ENCODE measurements at places on chromosomes 4 and X.

- no peak for DNase-seq
Observed at GRCh38 chr4:128812442-128813235, 3.1 kb downstream of the JADE1 start.

- DNase-seq, result no peak
Observed at GRCh38 chrX:46456125-46456922, 88.9 kb downstream of the ZNF674 start.

GRCh38 chr4:181959121-181959520 is 284.1 kb upstream of the TENM3 start:
- no peak for DNase-seq

- no peak for DNase-seq
Observed at GRCh38 chr4:20624793-20625374, 75.4 kb upstream of the PACRGL start.

DNA sequence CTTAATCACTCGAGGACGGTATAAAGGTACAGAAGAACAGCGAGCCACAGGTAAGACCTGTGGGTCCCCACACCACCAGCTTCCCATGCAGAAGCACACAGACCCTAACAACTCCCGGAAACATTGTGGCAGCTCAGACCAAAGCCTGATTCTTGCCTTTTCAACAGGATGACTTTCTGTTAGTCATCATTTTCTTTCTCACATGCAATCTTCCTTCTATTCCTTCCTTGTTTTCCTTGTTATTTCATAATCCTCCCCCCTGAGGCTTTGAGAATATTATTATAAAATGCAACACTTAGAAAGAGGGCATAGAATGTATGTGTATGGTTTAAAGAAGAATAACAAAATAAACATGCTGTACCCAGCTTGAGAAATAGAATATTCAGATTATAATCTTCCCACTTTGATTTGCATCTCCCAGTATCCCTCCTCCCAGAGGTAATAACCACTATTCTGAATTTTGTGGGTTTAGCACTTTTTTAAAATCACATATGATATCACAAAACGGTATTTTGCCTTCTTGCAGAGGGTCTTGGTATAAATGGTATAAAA is 100.9 kb downstream of the FHDC1 start:
- no peak for DNase-seq

DNA sequence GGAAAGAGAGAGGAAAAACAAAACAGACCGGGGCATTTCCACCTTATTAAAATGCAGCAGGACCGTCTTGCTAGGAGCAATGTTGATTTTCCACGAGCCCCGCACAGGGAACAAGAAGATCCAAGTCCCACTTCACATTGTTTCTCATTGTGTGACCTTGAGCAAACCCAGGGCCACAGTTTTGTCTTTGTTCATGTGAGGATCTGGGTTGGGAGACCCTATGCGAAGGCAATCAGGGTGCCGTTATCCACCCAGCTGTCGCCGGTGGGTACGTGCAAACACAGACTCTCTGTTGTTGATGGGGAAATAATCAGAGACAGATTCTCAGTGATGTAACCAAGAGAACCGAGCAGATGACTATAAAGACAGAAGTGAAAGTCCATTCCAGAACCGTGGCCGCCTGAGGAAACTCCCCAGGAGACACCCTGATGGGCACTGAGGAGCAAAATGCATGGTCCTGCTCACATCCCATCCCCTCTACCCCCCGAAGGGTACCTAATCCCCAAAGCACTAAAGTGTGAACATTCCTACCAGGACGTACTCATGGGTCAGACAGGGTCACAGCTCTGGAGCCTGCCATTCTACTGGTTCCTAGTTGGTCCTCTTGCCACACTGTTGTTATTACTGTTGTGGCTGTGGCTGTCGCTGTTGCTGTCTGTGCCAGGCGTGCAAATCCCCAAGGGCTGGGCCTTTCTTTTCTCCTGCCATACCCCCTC is 102.7 kb upstream of the RBPJ start:
- DNase-seq, result no peak

- DNase-seq, result no peak
Observed at GRCh38 chrX:136828830-136829229, 48.1 kb upstream of the ARHGEF6 start.

- no peak for DNase-seq
Observed at GRCh38 chr4:20020056-20020455, 231.6 kb upstream of the SLIT2 start.

DNA sequence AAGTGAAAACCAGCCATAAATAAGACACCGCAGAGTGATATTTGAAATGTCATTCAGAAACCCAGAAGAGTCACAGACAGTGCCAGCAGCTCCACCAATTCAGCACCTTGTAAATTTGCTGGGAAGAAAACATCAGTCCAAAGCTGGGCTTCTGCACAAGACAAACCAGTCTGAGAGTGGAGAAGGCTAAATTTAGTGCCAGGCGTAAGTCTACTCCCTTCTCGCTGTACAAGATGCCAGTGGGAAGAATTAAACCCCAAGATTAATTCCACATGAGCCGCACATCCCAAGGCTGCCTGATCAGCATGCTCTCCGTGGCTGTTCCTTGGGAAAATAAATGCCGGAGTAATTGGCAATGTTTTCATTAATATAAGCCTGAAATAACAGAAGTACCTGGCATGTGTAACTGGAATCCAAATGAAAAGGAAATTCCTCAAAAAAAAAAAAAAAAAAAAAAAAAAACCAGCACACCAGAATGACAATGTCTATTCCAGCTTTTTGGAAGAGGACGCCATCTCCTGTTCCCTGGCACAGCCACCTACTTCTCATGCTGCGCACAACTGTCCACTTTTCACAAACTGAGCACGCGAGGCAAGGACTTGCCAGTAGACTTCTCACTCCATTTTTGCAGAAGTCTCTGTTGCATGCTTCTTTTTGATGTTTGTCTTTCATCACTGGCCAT is 95.5 kb downstream of the NSUN7 start:
- DNase-seq, result no peak

GRCh38 chr4:108446556-108446955 is 173.8 kb upstream of the RPL34 start:
- DNase-seq, result no peak

DNA sequence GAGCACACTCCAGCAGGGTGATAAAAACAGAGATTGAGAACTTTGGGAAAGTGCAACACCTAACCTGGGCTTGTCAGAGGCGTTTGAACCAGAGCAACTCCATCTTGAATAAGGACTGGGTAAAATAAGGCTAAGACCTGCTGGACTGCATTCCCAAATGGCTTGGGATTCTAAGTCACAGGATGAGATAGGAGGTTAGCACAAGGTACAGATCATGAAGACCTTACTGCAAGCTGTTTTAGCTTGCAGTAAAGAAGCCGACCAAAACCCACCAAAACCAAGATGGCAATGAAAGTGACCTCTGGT is 43.9 kb downstream of the SCFD2 start:
- no peak for DNase-seq

DNA sequence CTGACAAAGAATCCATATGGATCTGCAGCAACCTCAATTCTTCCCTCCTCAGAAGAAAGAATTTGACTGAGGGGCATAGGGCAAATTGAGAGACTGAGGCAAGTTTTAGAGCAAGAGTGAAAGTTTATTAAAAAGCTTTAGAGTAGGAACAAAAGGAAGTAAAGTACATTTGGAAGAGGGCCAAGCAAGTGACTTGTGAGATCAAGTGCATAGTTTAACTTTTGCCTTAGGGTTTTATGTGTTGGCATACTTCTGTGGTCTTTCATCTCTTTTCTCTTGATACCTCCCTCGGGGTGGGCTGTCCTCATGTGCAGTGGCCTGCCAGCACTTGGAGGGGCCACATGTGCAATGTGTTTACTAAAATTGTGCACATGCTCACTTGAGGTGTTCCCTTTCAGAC is 98.0 kb upstream of the MAGEB16 start:
- no peak for DNase-seq

DNA sequence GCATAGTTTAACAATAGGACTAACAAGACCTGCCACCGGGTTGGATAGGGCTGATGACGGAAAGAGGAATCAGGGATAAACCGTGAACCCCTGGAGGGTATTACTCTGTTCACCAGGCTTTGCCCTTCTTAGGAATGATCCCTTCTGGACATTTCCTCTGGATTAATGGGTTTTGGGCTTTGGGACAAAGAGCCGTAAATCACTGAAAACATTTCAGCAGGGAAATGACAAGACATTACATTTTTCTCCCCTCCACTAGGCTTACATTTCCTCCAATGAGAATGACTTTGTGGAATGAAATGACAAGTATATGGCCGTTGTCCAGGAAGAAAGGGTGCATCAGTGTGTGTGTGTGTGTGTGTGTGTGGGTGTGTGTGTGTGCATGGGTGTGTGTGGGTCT is 25.9 kb upstream of the RBPJ start:
- DNase-seq, result no peak

DNA sequence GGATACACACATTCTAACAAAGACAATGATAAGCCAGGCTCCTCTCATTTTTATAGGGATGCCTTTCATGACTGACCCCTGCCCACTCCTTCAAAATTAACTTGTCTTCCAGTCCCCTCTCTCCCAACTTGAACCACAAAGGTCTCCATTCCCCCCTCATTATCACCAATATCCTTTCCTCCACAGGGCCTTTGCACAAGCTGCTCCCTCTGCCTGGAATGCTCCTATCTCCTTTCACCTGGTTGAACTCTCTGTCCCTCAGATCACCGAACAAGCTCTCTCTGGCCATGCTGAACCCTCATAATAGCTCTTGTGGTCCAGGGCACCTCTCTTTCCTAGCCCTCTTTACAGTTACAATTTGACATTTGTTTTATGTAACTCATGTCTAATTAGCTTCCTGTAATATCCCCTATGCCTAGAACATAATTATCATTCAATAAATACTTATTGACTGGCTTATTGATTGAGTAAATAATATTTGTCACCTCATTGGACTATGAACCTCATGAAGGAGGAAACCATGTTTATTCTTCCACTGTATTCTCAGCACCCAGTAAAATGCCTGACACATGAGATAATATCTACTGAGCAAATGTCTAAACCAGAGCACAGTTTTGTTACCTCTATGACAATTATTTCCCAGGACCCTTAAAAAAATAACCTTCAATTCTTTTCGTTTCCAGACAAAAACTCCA is 266.3 kb upstream of the RASGEF1B start:
- no peak for DNase-seq

DNA sequence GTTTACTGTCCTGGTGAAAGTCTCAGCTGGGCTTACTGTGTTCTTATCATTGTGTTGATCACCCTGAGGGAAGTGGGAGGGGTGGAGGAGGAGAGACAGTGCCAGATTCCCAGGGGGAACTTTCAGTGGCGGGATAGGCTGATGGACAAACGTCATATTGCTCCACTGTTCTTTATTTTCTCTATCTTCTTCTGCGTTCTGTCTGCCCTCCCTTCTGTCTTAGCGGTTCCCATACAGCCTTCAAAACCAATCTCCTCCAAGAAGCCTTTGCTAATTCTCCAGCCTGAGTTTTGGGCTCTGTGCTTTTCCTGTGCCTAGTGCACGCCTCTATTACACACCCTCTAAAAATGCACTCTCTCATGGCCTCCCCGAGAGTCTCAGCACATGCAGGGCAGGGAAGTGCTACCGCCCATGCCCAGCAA is 448.7 kb upstream of the FAT1 start:
- DNase-seq, result no peak

GRCh38 chrX:44996277-44996676 is 123.3 kb downstream of the KDM6A start:
- no peak for DNase-seq

GRCh38 chr4:119490335-119490734 is 138.3 kb downstream of the PDE5A start:
- no peak for DNase-seq

DNA sequence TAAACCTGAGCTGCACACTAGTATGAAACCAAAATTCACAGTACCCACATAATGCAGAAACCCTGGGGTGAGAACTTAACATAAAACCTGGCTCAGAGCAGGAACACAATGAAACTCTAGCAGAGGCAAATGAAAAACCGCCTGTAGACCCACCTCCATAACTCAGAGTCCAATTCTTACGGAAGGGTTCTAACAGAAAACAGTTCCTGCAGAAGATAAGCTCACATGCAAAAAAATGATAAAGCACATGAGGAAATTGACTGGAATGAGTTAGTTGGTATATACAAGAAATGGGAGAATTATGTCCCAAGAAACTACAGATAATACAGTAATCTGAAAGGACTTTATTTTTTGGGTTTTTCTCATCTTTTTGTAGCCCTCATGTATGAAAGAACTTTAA is 14.7 kb downstream of the RTL9 start:
- no peak for DNase-seq

DNA sequence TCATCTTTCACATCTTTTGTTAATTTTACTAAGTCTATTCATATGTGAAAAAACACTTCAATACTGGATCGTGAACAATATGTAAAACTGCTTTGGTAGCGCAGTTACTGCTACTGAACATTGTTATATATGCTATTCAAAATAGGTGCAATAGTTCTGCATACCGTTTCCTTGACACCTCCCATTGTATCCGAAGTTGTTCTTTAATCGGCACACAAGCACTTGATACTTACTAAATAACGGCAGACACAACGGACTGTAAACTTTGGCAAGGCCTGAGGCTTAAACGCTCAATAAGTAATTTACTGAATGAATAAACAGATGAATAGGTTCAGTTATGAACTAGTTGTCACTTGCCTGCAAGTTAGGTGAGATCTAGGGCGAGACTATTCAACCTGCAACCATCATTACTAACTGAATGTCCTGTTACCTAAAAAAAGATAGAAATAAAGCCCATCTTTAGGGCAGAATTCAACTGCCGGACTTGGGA is 620 bp downstream of the ANAPC10 start:
- DNase-seq, result no peak

DNA sequence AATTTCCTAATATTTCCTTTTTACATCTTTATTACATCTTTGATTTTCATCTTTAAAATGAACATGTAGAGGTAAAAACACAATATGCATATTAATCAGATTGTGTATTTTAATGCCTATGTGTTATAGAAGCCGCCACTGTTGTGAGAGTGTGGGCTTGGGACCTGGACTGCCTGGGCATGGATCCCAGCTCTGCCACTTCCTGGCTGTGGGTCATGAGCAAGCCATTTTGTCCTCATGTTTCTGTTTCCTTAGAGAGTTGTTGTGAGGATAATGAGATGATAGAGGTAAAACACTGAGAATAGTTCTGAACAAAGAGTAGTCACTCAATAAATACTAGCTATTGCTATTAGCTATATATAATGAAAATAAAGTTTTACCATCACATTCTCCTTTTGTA is 38.4 kb upstream of the SCOC start:
- no peak for DNase-seq

DNA sequence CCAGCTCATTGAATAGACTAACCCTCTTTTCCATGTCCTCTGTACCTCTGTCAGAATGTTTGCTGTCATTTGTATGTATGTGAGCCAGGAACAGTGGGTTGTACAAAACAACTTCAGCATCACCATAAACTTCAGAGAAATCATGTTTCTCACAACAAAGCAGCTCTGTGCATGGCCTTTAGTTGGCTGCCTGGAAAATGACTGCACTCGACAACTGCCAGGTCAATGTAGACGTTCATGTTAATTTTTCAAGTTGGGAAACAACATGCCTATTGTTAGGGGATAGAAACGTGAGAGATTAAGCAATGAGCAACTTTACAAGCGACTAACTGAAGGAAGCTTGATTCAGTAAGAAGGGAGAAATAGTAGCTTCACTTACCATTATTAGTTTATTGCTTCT is 17.9 kb upstream of the CXCL11 start:
- no peak for DNase-seq
